Thoracic aorta (tissue), 2 donors: ENCODE measurements at places on chromosomes 2 and 18. TPM values are rescaled to one million over a fixed set of nuclear protein-coding genes. Genes with fewer than 3 reads are reported as not detected.

GRCh38 chr18:55262021-55262560, 302.8 kb upstream of the CCDC68 start:
- peak overlapping the region; percentile 7 for H3K27ac ChIP-seq
- H3K4me3 ChIP-seq, result no peak overlapping the region
- H3K36me3 ChIP-seq, result peaks cover 9% of the 10 kb centered on the region

- no peaks in the 10 kb centered on the region for H3K36me3 ChIP-seq
- H3K4me3 ChIP-seq, result peak overlapping the region; percentile 88
- no peaks in the 10 kb centered on the region for H3K27me3 ChIP-seq
- peaks cover 13% of the 10 kb centered on the region for H3K4me1 ChIP-seq
- H3K27ac ChIP-seq, result peak overlapping the region; percentile 76
- no peak for DNase-seq
These were observed 371 bp downstream of the MDH1B start for GRCh38 chr2:206764673-206765241.

GRCh38 chr18:48833701-48834412, 116.9 kb downstream of the SMAD7 start:
- H3K27ac ChIP-seq, result peak overlapping the region; percentile 53
- DNase-seq, result no peak
- H3K27me3 ChIP-seq, result no peaks in the 10 kb centered on the region
- H3K4me1 ChIP-seq, result peaks cover 54% of the 10 kb centered on the region
- H3K4me3 ChIP-seq, result peak overlapping the region; percentile 47

GRCh38 chr2:116918574-116918973, 895.9 kb upstream of the DDX18 start:
- no peaks in the 10 kb centered on the region for H3K27me3 ChIP-seq
- DNase-seq, result no peak

- H3K27me3 ChIP-seq, result no peaks in the 10 kb centered on the region
- H3K4me3 ChIP-seq, result no peak overlapping the region
- peaks cover 24% of the 10 kb centered on the region for H3K4me1 ChIP-seq
- no peak overlapping the region for H3K27ac ChIP-seq
- no peaks in the 10 kb centered on the region for H3K36me3 ChIP-seq
These were observed 46.0 kb downstream of the SOCS6 start for GRCh38 chr18:70334728-70335329.

GRCh38 chr2:69087912-69088240, 74.9 kb downstream of the ANTXR1 start:
- H3K36me3 ChIP-seq, result peaks cover 11% of the 10 kb centered on the region
- H3K4me3 ChIP-seq, result no peak overlapping the region
- no peaks in the 10 kb centered on the region for H3K27me3 ChIP-seq
- DNase-seq, result no peak
- peaks cover 61% of the 10 kb centered on the region for H3K4me1 ChIP-seq

DNA sequence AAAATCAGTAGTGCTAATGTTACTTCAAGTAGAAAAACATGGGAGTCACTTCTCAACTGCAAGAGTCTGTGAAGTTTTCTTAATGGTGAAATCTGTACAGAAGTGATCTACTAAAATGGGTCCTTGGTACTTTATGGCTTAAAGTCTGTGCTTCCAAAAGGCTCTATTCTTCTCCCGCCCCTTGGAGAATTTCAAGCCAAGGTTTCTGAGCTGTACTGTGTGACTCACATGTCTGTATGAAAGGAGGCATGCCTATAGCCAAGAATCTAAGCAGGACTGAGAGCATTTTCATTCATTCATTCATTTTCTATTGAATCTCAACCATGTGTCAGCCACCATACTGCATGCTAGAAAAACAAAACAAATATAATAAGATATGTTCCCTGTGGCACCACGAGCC, 19.8 kb upstream of the DDX18 start:
- no peak for DNase-seq
- no peaks in the 10 kb centered on the region for H3K4me1 ChIP-seq
- H3K4me3 ChIP-seq, result no peak overlapping the region

DNA sequence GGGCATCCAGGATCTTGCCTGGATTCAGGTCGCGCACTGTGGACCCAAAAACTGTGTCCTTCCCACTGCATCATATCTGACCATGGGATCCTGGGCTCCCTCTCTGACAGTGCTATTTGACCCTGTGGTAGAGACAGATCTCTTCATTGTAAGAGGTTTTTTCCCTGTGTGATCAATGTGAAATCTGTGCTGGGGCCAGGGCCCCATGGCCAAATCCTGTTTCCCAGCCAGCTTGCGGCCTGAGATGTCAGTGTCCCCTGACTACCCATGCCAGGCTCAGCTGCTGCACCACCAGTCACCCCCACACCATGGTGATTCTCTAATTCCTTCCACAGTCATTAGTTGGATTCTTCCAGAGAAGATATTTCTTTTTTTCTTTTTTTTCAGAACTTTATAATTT, 3.5 kb downstream of the PRLH start:
- no peak for DNase-seq
- H3K4me3 ChIP-seq, result no peak overlapping the region
- no peaks in the 10 kb centered on the region for H3K36me3 ChIP-seq
- H3K27me3 ChIP-seq, result no peaks in the 10 kb centered on the region

- no peaks in the 10 kb centered on the region for H3K27me3 ChIP-seq
- no peak for DNase-seq
- H3K4me1 ChIP-seq, result peaks cover 3% of the 10 kb centered on the region
These were observed 1.4 kb upstream of the TRIM54 start for GRCh38 chr2:27280826-27281225.

- no peak overlapping the region for H3K27ac ChIP-seq
- no peaks in the 10 kb centered on the region for H3K4me1 ChIP-seq
- DNase-seq, result no peak
These were observed 4.7 kb downstream of the MYT1L start for GRCh38 chr2:2326068-2327040.

DNA sequence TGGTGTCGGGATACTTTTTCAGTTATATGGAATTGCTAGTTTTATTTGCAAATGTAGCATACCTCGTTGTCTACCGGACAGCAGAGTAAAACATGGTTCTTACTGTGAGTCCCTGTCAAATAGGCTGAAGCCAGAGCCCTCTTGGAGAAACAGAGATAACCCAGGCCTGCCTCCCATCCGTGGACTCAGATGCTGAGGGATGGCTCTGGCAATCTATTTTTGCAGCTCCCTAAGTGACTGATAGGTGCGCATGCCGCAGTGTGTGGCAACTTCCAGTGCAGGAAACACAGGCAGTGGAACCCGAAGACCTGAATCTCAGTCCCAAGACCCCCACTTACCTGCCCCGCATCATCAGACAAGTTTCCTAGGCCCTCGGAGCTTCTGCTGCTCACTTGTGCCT, 33.6 kb downstream of the STEAP3 start:
- no peak for DNase-seq
- H3K4me1 ChIP-seq, result peaks cover 7% of the 10 kb centered on the region
- no peaks in the 10 kb centered on the region for H3K27me3 ChIP-seq
- H3K4me3 ChIP-seq, result no peak overlapping the region

DNA sequence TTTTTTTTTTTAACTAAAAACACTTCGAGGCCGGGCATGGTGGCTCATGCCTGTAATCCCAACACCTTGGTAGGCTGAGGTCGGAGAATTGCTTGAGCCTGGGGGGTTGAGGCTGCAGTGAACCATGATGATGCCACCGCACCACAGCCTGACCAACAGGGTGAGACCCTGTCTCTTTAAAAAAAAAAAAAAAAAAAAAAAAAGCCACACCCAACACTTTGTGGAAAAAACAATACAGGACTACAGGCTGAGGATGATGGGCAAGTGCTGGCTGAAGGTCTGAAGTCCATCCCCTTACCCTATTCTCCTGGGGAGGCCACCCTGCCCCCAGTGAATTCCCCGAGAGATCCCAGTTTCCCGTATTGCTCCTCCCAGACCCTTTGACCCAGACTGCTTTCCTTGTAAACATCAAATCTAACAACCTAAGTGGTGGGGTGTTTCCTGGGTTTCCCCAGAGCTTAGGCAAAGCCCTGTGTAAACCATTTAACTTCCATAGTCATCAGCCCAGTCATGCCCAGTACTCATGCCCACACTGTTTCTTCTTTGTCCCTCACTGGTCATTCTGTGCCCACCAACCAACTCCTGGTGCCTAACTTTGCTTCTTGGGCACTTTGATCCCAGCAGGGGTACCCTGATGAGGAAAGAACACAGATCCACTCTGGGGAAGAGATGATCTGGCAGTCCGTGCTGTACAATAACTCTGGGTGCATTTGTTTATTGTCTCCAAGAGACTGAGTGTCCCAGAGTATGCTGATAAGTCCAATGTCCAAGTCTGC, 5.8 kb upstream of the TMEM37 start:
- no peaks in the 10 kb centered on the region for H3K4me1 ChIP-seq
- H3K36me3 ChIP-seq, result no peaks in the 10 kb centered on the region
- H3K27ac ChIP-seq, result no peak overlapping the region
- H3K27me3 ChIP-seq, result no peaks in the 10 kb centered on the region

DNA sequence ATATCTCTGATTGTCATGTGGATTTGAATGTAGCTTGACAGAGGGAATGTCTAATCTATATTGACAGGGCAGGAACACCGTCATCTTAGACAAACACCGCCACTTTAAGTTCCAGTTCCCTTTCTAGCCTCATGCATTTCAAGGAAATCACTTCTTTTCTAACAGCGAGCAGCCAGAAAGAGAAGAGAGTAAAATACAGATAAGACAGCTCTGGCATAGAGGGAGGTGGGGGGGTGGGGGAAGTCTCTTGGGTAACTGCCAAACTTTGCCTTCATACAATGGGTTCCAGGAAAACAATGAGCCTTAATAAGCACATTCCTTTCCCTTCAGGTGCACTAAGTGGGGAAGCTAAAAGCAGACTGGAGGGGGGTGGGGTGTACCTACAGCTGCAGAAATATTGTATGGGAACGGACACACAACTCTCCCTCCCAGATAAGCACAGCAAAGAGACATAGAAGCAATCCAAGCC, 37.2 kb downstream of the CASP10 start:
- no peak overlapping the region for H3K4me3 ChIP-seq
- no peak overlapping the region for H3K27ac ChIP-seq
- H3K27me3 ChIP-seq, result no peaks in the 10 kb centered on the region
- H3K4me1 ChIP-seq, result no peaks in the 10 kb centered on the region

DNA sequence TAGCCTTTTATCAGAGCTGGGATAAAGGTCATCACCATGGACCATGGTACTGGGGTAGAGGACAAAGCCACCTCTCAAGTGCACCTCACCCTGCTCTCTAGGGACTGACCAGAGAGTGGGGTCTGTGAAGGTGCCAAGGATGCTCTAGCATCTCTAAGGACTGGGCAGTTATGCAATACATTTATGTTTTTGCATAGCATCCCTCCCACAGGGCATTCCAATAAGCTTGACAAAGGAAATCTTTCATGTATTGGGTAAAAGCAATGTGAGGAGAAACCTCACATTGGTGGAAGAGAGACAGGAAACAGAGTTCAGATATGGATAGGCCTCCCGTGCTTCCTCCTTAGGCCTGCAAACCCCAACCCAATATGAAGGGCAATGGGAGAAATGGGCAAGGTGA, 31.6 kb downstream of the STK39 start:
- H3K36me3 ChIP-seq, result no peaks in the 10 kb centered on the region
- H3K4me3 ChIP-seq, result no peak overlapping the region
- H3K27ac ChIP-seq, result no peak overlapping the region

DNA sequence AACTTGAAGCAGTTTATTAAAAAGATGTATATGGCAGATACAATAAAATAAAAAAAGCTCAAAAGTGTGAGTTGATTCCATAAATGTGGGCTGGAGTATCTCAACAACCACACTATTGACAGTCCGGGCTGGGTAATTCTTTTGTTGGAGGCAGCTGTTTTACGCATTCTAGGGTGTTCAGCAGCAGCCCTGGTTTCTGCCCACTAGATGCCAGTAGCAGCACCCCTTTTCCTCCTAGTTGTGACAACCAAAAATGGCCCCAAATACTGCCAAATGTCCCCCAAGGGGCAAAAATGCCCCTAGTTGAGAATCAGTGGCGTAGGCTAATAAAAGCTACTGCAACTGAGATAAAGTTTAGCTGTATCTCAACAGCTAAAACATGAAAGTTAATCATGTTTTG, 44.8 kb downstream of the CHMP3 start:
- no peak overlapping the region for H3K4me3 ChIP-seq
- no peaks in the 10 kb centered on the region for H3K27me3 ChIP-seq
- DNase-seq, result no peak
- H3K36me3 ChIP-seq, result no peaks in the 10 kb centered on the region
- no peak overlapping the region for H3K27ac ChIP-seq

- H3K4me1 ChIP-seq, result no peaks in the 10 kb centered on the region
- no peak overlapping the region for H3K4me3 ChIP-seq
- no peaks in the 10 kb centered on the region for H3K36me3 ChIP-seq
- no peak for DNase-seq
- no peak overlapping the region for H3K27ac ChIP-seq
These were observed 10.5 kb downstream of the SCN9A start for GRCh38 chr2:166365239-166365638.

DNA sequence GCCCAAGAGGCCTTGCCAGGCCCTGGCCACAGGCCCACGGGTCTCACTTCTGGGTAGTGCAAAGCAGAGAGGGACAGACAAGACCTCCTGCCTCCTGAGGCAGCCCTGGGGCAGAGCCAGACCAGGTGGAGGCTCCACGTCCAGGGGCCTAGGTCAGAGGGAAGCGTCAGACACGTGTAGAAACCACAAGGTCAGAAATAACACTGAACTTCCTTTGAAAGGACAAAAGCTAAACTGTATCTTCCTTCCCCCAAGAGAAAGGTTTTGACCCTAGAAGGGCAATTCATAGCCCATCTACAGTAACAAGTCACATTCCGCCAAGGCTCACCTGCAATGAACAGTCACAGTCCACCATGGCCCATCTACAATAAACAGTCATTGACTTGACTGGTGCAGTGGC, 17.9 kb downstream of the SDC1 start:
- H3K4me1 ChIP-seq, result no peaks in the 10 kb centered on the region
- no peak for DNase-seq
- H3K4me3 ChIP-seq, result no peak overlapping the region
- no peaks in the 10 kb centered on the region for H3K36me3 ChIP-seq

DNA sequence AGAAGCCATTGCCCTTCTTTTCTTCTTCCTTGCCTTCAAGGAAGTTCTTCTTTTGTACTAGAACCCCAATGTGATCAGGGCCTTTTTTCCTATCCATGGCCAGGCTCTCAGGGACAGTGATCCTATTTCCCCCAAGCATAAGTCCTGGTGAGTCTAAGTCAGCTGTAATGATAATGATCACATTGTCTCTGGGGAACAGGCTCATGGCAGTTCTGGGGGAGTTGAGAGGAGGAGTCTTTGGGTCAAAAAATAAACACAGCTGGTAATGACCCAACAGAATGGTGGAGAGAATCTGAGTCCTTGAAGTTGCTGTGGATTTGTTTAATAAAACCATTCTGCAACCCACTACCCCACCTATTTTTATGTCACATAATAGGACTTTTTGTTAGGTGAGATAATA, 96.6 kb downstream of the SOCS6 start:
- DNase-seq, result no peak
- H3K4me1 ChIP-seq, result no peaks in the 10 kb centered on the region
- H3K4me3 ChIP-seq, result no peak overlapping the region
- no peak overlapping the region for H3K27ac ChIP-seq
- no peaks in the 10 kb centered on the region for H3K27me3 ChIP-seq
- H3K36me3 ChIP-seq, result no peaks in the 10 kb centered on the region

CDH19 gene
- 31.6 TPM for total RNA-seq

MSTN gene
- 1.3 TPM for total RNA-seq

TEKT4 gene
- not detected for total RNA-seq

GALR1 gene
- total RNA-seq, result under 0.01 TPM

HOXD13 gene
- not detected for total RNA-seq

OSGEPL1 gene
- 1.9 TPM for total RNA-seq

EDAR gene
- not detected for total RNA-seq
